ENCODE measurements at places on chromosomes 2 and 18.

DNA sequence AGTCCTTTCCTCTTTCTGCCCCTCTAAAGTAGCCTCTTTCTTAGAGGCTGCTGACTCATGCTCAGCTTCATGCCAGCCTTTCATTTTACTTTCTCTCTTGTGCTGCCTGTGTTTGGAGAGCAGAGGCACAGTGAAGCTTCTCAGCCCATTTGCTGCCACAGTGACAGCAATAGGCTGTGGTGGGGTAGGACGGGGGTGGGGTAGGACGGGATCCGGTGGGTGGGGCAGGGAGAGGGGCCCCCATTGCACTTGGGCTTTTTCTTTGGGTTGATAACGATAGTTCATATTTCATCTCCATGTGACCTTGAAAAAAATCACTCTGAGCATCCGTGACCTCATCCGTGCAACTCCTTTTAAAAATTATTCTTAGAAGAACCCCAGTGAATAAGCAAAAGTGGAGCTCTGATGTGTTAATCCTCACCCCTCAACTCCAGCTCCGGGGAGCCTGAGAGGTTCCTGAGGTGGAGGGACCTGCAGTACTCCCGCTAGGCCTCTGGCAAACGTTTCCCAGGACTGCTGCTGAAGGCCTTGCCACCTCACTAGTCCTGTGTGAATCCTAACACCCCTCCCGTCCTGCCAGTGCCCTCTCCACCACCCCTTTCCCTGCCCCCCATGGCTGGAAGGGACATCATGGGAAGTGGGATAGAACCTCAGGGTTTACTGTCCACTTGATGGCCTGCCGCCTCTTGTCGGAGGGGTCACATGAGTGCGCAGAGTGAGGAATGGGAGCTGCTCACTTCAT, 70.8 kb downstream of the INPP4A start:
- peak; percentile 60 for DNase-seq

DNA sequence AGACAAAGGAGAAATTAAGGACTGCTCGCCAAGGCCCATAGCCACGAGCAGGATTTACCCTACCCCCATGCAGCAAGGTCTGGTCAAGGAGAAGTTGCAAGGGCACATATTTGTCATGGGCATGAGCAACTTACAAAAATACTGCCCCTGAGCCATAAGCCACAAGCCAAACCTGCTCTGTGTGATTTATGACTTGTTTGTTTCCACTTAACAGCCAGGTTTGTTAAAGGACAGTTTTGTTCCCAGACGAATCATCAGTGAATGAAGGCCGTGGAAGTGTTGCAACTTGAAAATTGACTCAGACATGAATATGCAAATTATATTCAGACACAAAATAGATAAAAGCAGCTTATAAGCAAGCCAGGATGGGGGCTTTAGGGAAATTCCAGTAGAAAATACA, 31.3 kb upstream of the EVA1A start:
- DNase-seq = no peak

DNA sequence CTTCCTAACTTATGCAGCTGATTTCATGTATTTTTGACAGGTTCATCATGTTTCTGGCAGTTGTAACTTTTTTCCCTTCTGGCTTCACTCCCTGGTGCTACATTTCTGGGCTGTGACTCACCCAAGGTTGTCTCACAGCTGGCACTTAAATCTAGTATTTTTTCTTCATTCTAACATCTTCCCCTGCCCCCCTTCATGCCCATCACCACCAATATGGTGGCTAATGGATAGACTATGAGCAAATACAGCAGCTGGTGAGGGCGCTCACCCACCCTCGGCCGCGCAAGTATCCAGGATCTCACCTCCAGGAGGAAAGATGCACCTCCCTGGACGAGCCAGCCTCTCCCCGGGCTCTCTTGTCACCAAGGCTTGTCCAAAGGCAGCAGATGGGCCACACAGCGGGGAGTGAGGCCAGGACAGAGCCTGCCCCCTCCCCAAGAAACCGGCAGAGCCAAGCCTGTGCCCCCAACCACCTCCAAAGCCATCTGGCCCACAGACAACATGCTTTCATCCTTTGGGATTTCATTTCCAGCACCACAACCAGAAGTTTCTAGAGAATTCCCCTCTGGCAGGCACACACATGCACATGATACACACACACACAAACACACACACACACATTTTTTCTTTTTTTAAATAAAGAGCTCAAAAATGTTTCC, 39.1 kb downstream of the ATOH8 start:
- peak; percentile 65 for DNase-seq

DNA sequence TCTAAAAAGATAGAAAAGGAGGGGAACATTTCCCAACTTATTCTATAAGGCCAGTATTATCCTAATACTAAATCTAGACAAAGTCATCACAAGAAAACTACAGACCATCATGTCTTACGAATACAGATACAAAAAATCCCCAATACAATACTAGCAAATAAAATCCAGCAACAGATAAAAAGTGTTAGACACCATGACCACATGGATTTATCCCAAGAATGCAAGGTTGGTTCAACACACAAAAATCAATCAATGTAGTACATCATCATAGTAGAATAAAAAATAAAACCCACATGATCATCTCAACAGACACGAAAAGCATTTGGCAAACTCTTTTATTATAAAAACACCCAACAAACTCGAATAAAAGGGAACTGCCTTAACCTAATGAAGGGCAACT, 18.5 kb downstream of the SLC66A2 start:
- DNase-seq = no peak

GRCh38 chr18:67266246-67267237, 250.0 kb downstream of the DSEL start:
- peak; percentile 57 for DNase-seq

DNA sequence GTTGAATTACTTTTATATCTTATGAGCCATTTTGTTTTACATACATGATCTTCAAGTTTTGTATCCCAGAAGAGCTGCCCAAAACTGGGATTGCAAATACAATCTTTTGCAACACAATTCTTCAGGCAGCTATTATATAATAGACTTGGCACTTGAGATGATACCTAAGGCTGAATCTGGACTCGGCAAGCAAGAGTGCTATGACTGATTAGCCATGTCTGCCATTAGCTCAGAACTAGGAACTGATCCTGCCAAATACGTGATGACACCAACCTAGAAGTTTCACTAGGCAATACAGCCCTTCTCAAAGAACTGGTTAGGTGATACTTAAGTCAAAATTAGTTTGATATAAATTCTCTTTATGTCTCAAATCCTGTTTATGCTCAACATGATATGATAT, 619.6 kb downstream of the CPS1 start:
- no peak for DNase-seq

- DNase-seq = no peak
Measured at GRCh38 chr2:238344035-238344434, 23.7 kb downstream of the TRAF3IP1 start.

- no peak for DNase-seq
Measured at GRCh38 chr18:47390410-47391024, 139.1 kb upstream of the SKOR2 start.

DNA sequence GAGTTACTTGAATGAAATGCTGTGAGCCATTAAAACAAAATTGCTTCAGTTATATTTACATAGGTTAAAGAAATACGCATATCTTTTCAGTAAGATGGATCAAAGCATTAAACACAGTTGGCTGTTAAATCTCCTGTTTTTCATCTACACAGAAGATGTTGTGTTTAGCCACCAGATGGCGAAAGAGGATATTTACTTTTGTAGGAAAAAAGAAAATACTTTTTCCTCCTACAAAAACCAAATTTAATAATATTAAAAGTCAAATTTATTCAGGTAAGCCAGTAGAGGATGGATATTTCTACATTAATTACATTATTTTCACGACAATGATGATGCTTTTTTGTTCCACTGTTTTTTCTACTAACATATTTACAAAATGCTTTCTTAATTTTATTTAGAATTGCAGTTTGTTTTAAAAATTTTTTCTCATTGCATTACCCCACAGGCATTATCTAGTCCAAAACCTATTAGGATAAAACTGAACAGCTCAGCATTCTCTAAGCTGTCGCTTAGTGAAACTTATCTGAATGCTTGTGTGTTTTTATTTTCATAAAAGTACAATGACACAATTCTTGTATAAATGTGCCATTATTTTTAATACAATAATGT, 173.7 kb downstream of the ASXL3 start:
- DNase-seq = peak; percentile 36

- DNase-seq = no peak
Measured at GRCh38 chr2:233691443-233692433, 952 bp upstream of the UGT1A6 start.
